ENCODE measurements at places on chromosomes 1 and 21.

DNA sequence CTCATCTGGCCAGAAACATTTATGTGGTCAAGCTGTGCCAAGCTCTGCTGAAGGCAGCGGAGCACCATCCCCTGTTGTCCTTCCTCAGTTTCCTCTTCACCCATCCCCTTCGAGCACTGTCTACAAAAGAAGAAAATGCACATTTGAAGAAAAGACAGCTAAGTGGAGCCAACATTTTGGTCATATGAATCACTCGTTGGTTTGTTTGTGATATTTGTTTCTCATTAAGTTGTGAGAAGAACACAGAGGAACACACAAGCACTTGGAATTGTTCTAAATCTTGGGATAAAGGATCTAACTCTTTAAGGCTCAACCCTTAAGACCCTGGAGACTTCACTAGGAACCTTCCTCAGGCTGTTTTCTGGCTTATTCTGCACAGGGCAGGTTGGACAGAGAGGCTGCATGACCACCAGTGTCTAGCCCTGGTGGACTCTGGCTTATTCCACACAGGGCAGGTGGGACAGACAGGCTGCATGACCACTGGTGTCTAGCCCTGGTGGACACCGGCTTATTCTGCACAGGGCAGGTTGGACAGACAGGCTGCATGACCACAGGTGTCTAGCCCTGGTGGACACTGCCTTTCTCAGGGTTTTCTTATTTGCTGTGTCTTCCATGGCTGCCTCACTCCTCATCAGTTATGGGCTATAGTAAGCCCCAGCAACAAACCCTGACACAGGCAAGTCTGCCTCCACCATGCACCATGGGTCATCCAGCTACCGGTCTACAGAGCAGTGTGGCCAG is 35.3 kb upstream of the COL6A2 start:
- peaks cover 47% of the 10 kb centered on the region for H3K4me1 ChIP-seq
- no peak overlapping the region for H3K27ac ChIP-seq
- H3K36me3 ChIP-seq = no peaks in the 10 kb centered on the region
- no peak overlapping the region for H3K4me3 ChIP-seq

GRCh38 chr1:67896826-67897225 is 63.6 kb upstream of the GNG12 start:
- no peak overlapping the region for H3K27ac ChIP-seq
- H3K4me3 ChIP-seq = no peak overlapping the region
- H3K36me3 ChIP-seq = no peaks in the 10 kb centered on the region

DNA sequence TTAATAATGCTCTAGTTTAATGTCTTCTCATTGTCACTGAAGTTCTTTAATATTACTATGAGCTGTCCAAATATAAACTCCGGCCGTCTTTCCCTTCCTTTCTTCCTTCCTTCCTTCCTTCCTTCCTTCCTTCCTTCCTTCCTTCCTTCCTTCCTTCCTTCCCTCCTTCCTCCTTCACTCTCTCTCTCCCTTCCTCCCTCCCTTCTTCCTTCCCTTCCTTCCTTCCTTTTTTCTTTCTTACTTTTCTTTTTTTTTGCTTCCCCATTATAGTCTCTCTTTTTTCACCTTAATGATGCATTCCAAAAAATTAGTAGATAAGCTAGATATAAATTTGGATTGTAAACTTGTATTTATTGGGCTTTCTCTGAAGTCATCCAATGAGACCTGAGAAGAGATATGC is 431.0 kb upstream of the ADGRL4 start:
- no peak overlapping the region for H3K27ac ChIP-seq
- no peak overlapping the region for H3K4me3 ChIP-seq
- no peak for DNase-seq
- H3K27me3 ChIP-seq = no peaks in the 10 kb centered on the region

- H3K27ac ChIP-seq = no peak overlapping the region
- no peaks in the 10 kb centered on the region for H3K4me1 ChIP-seq
- peaks cover 3% of the 10 kb centered on the region for H3K27me3 ChIP-seq
- H3K36me3 ChIP-seq = no peaks in the 10 kb centered on the region
- H3K4me3 ChIP-seq = no peak overlapping the region
Measured at GRCh38 chr1:33906156-33906555, 42.3 kb downstream of the HMGB4 start.

- H3K27me3 ChIP-seq = no peaks in the 10 kb centered on the region
- H3K4me3 ChIP-seq = no peak overlapping the region
- DNase-seq = peak; percentile 54
- peaks cover 21% of the 10 kb centered on the region for H3K4me1 ChIP-seq
- H3K36me3 ChIP-seq = no peaks in the 10 kb centered on the region
Measured at GRCh38 chr1:62386351-62387121, 50.3 kb upstream of the USP1 start.

- H3K4me3 ChIP-seq = no peak overlapping the region
- H3K4me1 ChIP-seq = peaks cover 8% of the 10 kb centered on the region
Measured at GRCh38 chr1:234322979-234323378, 50.3 kb upstream of the COA6 start.
